ENCODE measurements at places on chromosomes 1 and 21.

GRCh38 chr1:161915051-161915503, 108.6 kb downstream of the OLFML2B start:
- no peak for DNase-seq

DNA sequence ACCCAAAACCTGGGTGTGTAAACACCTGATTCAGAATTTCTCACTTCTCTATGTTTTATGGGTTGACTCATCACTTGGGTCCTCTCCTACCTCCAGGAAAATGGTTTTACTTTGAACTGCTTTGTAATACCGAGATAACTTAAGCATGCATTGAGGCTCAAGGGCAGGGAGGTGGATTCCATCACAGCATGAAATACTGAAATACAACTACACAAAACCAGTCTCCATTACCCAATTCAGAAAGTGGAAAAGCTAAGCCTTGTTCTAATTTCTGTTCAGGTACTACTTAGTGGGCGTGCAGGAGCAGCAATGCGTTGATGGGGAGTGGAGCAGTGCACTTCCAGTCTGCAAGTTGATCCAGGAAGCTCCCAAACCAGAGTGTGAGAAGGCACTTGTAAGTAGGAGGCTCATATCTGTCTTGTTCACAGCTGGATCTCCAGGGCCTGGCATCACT, 6.1 kb upstream of the C4BPA start:
- DNase-seq: no peak

DNA sequence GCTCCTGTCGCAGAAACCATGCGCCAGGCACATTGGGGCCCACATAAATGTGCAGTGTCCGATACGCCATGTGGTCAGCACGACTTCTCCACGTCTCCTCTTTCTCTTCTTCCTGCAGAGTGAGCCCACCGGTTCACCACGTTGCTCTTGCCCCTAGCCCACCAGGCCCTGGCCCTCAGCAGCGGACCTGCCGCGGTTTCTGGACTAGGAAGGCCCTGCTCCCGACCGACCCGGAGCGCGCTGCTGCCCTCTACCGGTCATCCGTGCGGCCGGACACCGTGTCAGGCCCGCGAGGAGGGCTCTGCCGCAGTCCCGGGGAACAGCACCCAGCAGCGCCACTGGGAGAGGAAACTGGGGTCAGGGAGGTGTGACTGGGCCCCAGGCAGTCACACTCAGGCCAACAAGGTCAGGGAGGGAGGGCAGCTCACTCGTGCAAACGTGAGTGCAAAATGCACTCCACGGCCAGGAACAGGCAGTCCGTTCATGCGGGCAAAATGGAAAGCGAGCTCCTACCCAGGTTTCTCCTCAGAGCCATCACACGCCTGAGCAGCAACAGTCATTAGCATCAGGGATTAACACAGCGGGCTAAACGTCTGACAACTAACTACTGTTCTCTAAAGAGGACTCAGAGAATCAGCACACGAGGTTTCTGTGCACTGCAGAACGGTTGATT, 13.7 kb downstream of the TLR5 start:
- peak; percentile 75 for DNase-seq

DNA sequence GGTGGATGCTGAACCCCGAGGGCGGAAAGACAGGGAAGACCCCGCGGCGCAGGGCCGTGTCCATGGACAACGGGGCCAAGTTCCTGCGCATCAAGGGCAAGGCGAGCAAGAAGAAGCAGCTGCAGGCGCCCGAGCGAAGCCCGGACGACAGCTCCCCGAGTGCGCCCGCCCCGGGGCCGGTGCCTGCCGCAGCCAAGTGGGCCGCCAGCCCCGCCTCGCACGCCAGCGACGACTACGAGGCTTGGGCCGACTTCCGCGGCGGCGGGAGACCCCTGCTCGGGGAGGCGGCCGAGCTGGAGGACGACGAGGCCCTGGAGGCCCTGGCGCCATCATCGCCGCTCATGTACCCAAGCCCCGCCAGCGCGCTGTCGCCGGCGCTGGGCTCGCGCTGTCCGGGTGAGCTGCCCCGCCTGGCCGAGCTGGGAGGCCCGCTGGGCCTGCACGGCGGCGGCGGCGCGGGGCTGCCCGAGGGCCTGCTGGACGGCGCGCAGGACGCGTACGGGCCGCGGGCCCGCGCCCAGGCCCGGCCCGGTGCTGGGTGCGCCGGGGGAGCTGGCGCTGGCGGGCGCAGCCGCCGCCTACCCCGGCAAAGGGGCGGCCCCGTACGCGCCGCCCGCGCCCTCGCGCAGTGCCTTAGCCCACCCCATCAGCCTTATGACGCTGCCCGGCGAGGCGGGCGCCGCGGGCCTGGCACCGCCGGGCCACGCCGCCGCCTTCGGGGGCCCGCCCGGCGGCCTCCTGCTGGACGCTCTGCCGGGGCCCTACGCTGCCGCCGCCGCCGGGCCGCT, 20.7 kb downstream of the FOXO6 start:
- DNase-seq: peak; percentile 79

DNA sequence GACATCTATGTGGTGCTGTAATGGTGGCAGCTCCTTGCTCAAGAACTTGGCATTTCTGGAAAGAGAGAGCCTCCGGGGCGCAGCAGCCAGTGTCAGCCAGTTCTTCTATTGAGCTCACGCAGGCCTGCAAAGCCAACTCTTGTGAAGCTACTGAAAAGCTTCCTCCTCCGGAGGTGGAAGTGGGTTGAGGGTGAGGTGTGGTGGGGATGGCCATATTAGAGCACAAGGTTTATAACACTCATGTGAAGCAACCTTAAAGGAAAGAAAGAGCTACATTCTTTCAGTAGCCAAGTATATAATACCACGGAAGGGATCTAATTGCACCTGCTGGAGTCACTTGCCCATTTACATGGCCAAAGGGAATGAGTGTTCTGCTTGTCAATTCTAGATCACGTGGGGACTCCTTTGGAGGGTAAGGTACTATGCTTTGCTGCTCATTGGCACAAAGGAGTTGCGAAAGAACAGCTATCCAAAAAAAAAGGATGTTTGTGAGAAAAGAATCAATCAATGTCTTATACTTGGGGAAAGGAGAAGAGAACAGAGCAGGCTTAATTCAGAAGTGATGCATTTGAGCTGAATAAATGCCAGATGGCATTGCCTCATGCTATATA, 18.3 kb upstream of the MAP10 start:
- DNase-seq: peak; percentile 98

DNA sequence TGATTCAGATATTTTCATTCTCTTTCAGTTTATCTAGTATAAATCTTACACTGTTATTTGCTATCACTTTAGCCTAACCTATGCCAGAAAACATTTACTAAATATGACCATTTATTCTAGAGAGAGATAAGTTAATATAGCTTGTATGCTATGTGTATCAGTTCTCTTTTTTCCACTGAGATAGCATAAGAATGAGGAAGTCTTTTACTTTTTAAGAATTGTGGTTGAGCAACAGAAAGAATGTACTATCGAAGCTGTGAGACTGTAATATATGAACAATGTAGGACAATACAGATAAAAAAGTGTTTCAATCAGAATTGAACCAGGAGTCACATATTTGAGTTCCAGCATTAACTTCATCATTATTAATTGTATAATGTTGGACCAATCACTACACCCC, 479.9 kb upstream of the PLXNA2 start:
- DNase-seq: no peak

DNA sequence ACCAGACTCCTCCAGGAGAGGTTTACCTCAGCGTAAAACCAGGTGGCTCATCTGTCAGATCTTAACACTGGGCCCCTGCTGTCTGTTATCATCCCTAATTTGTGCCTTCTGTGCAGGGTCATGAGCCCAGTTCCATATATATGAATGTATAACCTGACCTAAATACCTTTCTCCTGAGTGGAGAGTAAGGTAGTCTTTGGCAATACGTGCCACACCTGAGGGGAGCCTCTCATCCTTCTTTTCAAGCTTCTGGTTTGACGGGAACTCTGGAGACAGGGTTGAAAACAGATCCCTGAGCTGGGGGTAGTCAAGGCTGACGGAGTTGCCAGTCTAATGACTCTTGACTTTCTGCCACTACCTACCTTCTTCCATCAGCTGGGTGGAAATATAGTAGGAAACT, 4.1 kb downstream of the SFT2D2 start:
- DNase-seq: no peak

GRCh38 chr1:200891774-200892157, 2.9 kb upstream of the INAVA start:
- no peak for DNase-seq

DNA sequence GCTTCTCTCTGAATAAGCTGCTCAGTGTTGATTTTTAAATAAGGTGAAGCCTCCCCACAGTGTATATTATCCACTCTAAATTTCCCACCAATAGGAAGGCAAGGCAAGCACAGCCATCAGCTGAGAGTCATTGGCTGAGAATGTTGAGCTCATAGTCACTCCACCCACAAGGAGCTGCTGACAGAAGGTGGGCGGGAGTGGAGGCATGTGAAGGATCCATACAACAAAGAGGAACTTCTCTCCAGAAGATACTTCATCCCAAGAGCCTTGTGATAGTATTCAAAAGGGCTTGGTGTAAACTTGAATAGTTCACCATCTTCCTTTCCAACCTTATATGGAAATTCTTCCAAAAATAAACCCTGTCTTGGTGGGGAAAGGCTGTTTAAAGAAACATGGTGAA, 42.8 kb downstream of the SAMD13 start:
- DNase-seq: no peak
